ENCODE measurements at places on chromosomes 7 and 10.

- DNase-seq: no peak
Measured at GRCh38 chr7:391411-391951, 101.5 kb downstream of the FOXL3 start.

DNA sequence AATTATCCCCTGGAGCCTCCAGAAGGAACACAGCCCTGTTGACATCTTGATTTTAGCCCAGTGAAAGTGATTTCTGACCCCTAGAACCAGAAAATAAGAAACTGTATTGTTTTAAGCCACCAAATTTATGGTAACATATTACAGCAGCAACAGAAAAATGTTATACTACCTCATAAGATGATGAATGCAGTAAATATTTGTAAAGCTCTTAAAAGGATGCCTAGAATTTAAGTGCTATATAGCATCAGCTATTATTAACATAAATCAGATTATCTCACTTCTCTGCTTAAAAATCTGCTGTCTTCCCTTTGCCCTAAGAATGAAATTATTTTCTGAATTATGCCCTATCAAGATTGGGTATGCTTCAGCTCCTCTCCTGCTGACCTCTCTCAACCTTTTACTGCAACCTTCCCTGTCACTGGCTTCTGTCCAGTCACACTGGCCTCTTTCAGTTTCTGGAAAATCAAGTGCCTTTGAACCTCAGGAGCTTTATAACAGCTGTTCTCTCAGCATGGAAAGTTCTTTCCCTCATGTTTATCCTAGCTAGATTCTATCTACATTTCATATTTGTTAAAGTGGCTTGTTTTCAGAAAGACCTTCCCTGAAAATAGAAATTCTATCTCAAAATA lies 78.9 kb downstream of the GPR37 start:
- no peak for DNase-seq

DNA sequence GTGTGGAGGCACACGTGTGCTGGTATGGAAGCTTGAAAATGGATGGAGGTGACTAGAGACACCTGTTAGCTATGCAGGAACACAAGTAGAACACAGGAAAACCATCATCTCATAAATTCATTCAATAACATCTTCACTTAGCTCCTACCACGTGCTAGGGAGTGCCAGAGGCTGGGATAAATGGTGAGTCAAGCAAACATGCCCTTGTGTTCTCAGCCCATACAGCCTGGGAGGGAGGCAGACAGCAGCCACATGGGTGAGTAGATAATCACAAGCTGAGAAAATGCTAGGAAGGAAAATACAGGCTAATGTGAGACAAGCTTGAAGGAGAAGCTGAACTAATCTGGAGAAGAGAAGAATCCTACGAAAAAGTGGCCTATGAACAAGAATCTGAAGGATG lies 468.0 kb upstream of the ZMIZ1 start:
- no peak for DNase-seq

GRCh38 chr10:29668628-29669027 lies 33.9 kb upstream of the SVIL start:
- no peak for DNase-seq

DNA sequence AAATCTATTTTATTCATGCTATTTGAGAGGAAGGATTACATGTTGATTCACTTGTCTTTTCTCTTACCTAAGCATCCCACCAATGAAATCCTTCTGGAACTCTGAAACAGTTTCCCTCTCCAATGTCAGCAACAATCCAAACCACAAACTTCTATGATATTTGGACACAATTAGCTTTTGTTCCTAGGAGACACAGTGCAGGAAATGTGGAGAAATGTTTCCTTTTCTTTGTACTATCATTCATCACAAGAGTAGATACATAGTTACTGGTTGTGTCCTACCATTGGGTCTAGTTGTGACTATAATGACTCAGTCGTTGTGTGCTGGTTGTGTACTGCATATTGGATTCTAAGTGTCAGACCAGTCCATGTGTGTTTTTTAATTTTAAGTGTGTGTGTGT lies 156.8 kb upstream of the MAGI2 start:
- no peak for DNase-seq

Measured in CD4-positive, alpha-beta T cell treated with Interleukin-21 for 1 hour (primary cell).